A549 treated with AZD2906 at 1 μM for 4 hours (cell line): ENCODE measurements at places on chromosomes 5 and 9. TPM values are rescaled to one million over a fixed set of nuclear protein-coding genes. Genes with fewer than 3 reads are reported as not detected.

ARID3C gene
- 0.11 to 0.32 TPM (median 0.17 TPM) in 5 replicates for total RNA-seq

SH3TC2 gene
- total RNA-seq: 0.39 to 0.92 TPM (median 0.56 TPM) in 5 replicates

AMBP gene
- total RNA-seq: 7.0 to 9.8 TPM (median 7.6 TPM) in 5 replicates

CDKN2B-AS1 gene
- total RNA-seq: not detected in 5 replicates

APBA1 gene
- total RNA-seq: 0.20 to 0.28 TPM (median 0.20 TPM) in 5 replicates
